CD4-positive, alpha-beta T cell treated with Interleukin-1 beta for 1 hour (primary cell): ENCODE measurements at places on chromosomes 1 and 21.

GRCh38 chr1:200173097-200173618, 145.6 kb downstream of the NR5A2 start:
- no peak for DNase-seq

- no peak for DNase-seq
Observed at GRCh38 chr1:39828734-39829133, 40.1 kb upstream of the BMP8B start.

DNA sequence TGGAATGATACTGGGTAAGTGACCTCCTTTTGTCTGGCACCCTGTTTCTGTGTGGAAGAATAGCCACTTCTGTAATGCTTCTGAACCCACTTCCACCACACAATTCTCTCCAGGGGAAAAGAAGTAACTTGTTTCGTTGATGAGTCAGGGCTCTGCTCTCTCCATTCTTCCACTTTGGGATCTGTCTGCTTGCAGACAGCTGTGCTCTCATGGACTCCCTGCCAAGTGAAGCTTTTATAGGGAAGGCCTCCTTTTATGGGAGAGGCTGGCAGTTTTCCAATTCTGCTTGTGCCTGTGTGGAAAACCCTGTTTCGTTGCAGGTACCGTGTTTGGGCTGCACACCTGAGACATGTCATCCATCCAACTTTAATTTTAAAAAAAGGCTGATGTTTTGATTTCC, 130.7 kb downstream of the GIPC2 start:
- DNase-seq: no peak

DNA sequence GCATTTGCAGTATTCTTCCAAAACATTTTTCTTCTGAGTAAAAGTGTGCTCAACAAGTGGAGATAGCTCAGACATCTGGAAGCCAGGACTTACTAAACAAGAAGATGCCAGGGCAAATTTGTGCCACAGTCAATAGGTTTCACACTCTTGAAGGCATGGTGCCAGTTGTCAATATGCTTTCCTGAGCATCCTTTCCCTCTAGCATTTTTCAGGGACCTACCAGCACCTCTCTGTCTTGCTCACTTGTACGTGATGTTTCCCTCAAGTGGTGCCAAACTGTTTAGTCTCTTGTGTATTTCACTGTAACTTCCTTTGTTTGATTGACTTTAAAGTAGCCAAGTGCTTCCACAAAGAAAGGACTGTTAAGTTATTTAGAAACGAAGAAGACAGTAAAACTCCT, 194.0 kb upstream of the SGIP1 start:
- DNase-seq: no peak

GRCh38 chr1:158055854-158056253, 62.4 kb downstream of the KIRREL1 start:
- DNase-seq: no peak

- DNase-seq: no peak
Observed at GRCh38 chr21:37266515-37267221, 466 bp downstream of the VPS26C start.

GRCh38 chr1:218495931-218496330, 150.8 kb downstream of the TGFB2 start:
- DNase-seq: no peak

DNA sequence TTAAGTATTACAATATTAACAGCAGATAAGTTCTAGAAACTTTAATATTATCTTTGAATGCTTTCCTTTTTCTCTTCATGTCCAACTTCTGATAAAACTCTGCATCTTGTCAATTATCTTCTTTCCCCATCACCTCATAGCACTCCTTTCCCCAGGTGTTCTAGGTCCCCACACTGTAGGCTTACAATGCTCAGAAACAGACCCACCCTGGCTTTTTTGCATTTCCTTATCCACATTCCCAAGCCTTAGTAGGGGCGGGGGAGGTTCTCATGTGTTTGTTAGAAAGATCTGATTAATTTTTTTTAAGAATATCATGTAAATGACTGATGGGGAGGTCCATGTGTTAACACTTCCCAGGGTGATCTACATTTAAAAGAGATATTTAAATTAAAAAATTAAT, 63.9 kb downstream of the PLPPR4 start:
- no peak for DNase-seq

DNA sequence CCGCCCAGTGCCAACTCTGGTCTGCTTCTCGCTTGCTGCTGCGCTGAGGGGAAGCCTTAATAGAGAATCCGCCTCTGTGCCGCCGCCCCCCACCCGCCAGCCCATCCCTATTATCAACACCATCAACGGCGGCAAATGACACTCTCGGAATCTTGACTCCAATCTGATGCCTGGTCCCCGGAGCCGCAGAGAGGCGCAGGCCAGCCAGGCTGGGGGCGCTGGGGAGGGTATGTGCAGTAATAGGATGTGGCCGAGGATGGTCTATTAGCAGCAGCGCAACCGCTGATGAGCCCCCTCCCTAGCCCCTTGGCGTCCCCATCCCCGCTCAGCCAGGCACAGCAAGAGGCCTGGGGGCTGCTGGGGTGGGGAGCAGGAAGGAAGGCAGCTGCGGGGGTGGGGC, 15.1 kb upstream of the DMBX1 start:
- no peak for DNase-seq
